ENCODE measurements at places on chromosomes 7 and 10. TPM values are rescaled to one million over a fixed set of nuclear protein-coding genes. Genes with fewer than 3 reads are reported as not detected.

- DNase-seq, result no peak
Observed at GRCh38 chr10:22717728-22718127, 3.4 kb upstream of the PIP4K2A start.

The CDC14C gene
- total RNA-seq, result not detected

GRCh38 chr10:79055100-79055782 is 13.5 kb upstream of the ZMIZ1 start:
- DNase-seq, result peak; percentile 23

- no peak for DNase-seq
Observed at GRCh38 chr10:60513281-60513680, 123.6 kb upstream of the ANK3 start.

GRCh38 chr10:123580426-123580825 is 85.7 kb upstream of the GPR26 start:
- DNase-seq, result no peak

The LBX1 gene
- total RNA-seq, result not detected

DNA sequence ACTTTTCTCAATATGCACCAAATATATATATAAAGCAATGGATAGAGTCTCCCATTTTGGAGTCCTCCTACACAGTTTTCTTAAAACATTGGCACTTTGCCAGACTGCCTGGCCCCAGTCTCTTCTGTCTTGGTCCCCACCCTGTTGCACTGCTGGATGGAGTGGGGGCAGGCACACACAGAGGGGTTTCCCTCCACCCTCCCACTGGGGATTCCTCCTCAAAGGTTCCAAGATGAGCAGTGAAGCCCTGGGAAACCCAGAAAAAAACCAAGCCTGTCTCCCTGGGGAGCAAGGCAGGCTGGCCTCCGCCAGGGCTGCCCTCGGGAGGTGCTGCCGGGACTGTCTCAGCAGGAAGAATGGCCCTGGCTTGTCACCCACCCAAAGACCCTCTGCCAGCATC is 68.0 kb downstream of the SH3PXD2A start:
- DNase-seq, result no peak

GRCh38 chr7:129757991-129758390 is 146.5 kb downstream of the NRF1 start:
- DNase-seq, result no peak

GRCh38 chr10:124146483-124146882 is 53.1 kb upstream of the CHST15 start:
- no peak for DNase-seq

The CTTNBP2 gene
- 5.3 TPM for total RNA-seq

DNA sequence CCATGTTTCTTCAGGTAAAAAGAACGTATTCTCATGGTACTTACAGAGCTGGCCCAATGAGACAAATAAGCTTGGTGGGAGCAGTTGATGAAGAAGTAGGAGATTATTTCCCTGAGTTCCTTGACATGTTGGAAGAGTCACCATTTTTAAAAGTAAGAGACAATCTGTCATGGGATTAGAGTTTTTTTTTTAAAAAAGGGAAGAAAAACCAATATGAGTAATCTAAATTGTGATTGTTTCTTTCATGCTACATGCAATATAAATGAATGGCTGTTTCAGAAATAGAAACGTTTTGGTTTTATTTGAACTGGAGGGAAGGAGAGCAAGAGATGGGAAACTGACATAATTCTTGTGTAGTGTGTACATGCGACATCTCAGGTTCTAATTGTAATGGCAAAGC is 32.8 kb downstream of the TMEM60 start:
- no peak for DNase-seq

GRCh38 chr7:50352282-50352681 is 47.8 kb downstream of the IKZF1 start:
- DNase-seq, result no peak

- no peak for DNase-seq
Observed at GRCh38 chr7:7265081-7266075, 83.0 kb downstream of the C1GALT1 start.

The ADGRA1 gene
- 0.26 TPM for total RNA-seq

- DNase-seq, result no peak
Observed at GRCh38 chr7:108094933-108095710, 35.0 kb downstream of the LAMB4 start.
